ENCODE measurements at places on chromosomes 5 and 9.

GRCh38 chr9:97961361-97961760 is 21.8 kb upstream of the ANP32B start:
- DNase-seq, result no peak

- no peak for DNase-seq
Observed at GRCh38 chr5:83285661-83286398, 185.7 kb upstream of the VCAN start.

DNA sequence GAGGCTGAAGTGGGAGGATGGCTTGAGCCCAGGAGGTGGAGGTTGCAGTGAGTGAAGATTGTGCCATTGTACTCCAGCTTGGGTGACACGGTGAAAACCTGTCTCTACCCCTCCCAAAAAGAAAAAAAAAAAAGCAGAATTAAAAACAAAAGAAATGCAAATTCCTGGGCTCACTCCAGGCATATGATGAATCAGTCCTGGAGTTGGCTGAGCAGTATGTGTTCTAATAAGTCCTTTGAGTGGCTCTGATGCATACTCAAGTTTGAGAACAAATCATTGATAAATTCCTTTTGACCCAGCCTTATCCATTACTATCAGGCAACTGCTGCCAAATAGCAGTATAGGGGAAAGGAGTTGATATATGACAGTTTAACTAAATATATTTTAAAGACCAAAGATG is 28.3 kb downstream of the UHRF2 start:
- no peak for DNase-seq

- no peak for DNase-seq
Observed at GRCh38 chr9:136542241-136543040, 3.4 kb downstream of the NOTCH1 start.

Measured in NCI-H1092 (cell line).